ENCODE measurements at places on chromosomes 4 and X.

- no peak for DNase-seq
Observed at GRCh38 chr4:41473176-41473575, 64.8 kb upstream of the LIMCH1 start.

GRCh38 chr4:55879224-55879623 is 25.8 kb downstream of the EXOC1 start:
- DNase-seq = no peak

DNA sequence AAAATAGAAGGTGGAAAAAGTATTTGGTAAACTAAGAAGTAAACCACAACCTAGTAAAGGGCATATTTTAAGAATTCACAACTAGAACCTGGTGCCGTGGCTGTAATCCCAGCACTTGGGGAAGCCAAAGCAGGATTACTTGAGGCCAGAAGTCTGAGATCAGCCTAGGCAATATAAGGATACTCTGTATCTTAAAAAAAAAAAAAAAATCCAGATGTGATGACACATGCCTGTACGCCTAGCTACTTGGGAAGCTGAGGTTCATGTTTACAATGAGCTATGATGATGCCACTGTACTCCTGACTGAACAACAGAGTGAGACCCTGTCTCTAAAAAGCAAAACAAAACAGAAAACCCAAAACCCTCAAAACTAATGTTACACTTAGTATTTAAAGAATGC is 294.9 kb upstream of the ZCCHC13 start:
- no peak for DNase-seq

GRCh38 chr4:85644061-85644460 is 169.1 kb downstream of the ARHGAP24 start:
- no peak for DNase-seq

GRCh38 chr4:31045724-31046318 is 325.7 kb downstream of the PCDH7 start:
- no peak for DNase-seq

- no peak for DNase-seq
Observed at GRCh38 chr4:151760002-151760401, 805 bp downstream of the GATB start.

DNA sequence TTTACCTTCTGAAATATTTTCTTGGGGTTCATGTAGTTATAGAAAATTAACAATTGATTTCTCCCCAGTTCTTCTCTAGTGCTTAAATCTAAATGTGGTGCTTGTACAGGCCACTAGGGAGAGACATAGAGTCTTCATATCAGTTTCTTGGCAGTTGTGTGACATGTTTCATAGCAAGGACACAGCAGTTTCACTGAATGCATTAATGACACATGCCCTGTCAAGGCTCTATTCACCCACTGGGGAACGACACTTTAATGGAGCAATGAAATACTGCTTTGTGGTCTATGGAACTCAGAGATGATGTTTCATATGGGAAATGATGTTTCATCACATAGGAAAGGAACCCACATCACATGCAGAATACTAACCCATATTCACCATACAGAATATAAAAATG is 2.8 kb downstream of the VEGFC start:
- DNase-seq = no peak

GRCh38 chr4:18234108-18234507 is 212.6 kb upstream of the LCORL start:
- DNase-seq = no peak

- DNase-seq = no peak
Observed at GRCh38 chrX:115017455-115017854, at the start of gene IL13RA2. Gene IL13RA2, minus strand, starts transcription at chrX:115017616. Its CDS starts 347 bp downstream, at chrX:115017269.

DNA sequence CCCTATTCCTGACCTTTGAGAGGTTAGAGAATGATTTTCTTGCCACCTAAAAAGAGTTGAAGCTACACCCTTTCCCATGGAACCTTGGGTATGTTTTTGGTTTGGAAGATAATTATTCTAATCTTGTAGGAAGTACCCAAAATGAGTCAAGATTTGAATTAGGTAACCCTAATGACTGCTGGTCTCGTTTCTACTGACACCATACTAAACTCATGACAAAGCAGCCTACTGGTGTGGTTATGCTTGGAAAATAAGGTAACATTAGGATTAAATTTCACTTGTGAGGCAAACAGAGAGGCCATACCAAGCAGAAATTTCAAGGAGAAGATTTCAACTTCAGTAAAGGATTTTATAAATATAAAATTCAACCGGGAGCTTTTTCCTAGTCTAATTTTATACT is 107.9 kb downstream of the FBXW7 start:
- DNase-seq = no peak

DNA sequence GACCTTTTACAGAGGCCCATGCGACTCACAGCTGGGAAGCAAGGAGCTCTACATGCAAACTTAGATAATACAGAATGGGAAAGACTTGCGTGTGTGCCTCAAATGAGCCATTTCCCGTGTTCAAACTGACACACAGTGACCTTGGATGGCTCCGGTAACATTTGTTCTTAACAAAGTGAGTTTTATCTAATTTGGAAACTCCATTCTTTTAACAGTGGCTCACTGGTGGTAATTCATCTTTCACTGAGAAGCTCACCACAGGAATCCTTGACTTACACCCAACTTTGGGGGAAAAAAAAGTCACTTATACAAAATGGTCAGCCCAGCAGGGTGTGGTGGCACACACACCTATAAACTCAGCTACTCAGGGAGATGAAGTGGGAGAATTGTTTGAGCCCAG is 190.6 kb downstream of the LDB2 start:
- DNase-seq = no peak

DNA sequence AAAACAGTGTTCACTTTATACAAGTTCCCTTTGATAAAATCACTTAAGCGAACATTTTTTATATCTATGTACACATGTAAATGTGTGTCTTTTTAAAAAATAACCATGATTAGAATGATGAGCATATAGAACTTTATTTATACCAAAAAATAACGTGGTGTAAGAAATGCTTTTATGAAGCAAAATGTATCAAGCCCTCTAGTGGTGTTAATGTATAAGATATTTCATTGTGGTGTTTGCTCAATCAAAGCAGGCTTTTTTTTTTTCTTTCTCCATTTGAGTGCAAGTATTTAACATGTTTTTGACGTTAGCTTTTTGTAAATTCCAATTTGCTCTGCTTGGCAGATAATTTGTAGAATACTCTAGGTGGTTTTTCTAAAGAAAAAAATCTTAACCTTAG is 2092.4 kb upstream of the TENM3 start:
- no peak for DNase-seq

GRCh38 chr4:7089213-7089986 is 21.5 kb upstream of the GRPEL1 start:
- DNase-seq = no peak
